ENCODE measurements at places on chromosomes 5 and 9. TPM values are rescaled to one million over a fixed set of nuclear protein-coding genes. Genes with fewer than 3 reads are reported as not detected.

The RIMOC1 gene
- total RNA-seq, result 18.1 TPM

The CCDC112 gene
- total RNA-seq, result 10.1 TPM

The APBA1 gene
- 9.2 TPM for total RNA-seq

The ECSCR gene
- total RNA-seq, result 0.55 TPM

The RNF20 gene
- 36.4 TPM for total RNA-seq

The TRIM36 gene
- total RNA-seq, result 2.4 TPM

The EFNA5 gene
- 0.75 TPM for total RNA-seq

The SGCD gene
- total RNA-seq, result 3.7 TPM

The TTC39B gene
- total RNA-seq, result 31.7 TPM

The PDE8B gene
- total RNA-seq, result 0.22 TPM

The NACC2 gene
- total RNA-seq, result 23.0 TPM

The EDIL3 gene
- total RNA-seq, result 4.8 TPM

The BNIP1 gene
- 30.0 TPM for total RNA-seq

The GALNT12 gene
- total RNA-seq, result 69.5 TPM

The FBP1 gene
- total RNA-seq, result not detected

The ADRA1B gene
- total RNA-seq, result under 0.01 TPM

The LECT2 gene
- total RNA-seq, result not detected

The SPINK6 gene
- not detected for total RNA-seq

The EQTN gene
- total RNA-seq, result not detected

The AKNA gene
- 26.5 TPM for total RNA-seq

The SH3RF2 gene
- 1.2 TPM for total RNA-seq

The PLAC8L1 gene
- not detected for total RNA-seq

The NEK6 gene
- total RNA-seq, result 35.6 TPM

The OCLN gene
- total RNA-seq, result 2.0 TPM

The STX17 gene
- 20.7 TPM for total RNA-seq

The TNC gene
- total RNA-seq, result 364 TPM

The DDX4 gene
- not detected for total RNA-seq

The CDC20B gene
- 0.22 TPM for total RNA-seq

The TIMD4 gene
- not detected for total RNA-seq

The PCDHA9 gene
- 0.11 TPM for total RNA-seq

The FBXO38 gene
- total RNA-seq, result 64.2 TPM

The TAF11L2 gene
- total RNA-seq, result not detected

The CATSPER3 gene
- total RNA-seq, result 0.12 TPM

The PLCXD3 gene
- 5.5 TPM for total RNA-seq

The CCL21 gene
- total RNA-seq, result not detected

The EPB41L4B gene
- 0.12 TPM for total RNA-seq

The TRIM7 gene
- 2.4 TPM for total RNA-seq

Data from uterine smooth muscle cell (primary cell).